ENCODE measurements at places on chromosomes 11 and 22.
A peak's percentile ranks its signal among the peaks of the same experiment; 100 is the strongest.

DNA sequence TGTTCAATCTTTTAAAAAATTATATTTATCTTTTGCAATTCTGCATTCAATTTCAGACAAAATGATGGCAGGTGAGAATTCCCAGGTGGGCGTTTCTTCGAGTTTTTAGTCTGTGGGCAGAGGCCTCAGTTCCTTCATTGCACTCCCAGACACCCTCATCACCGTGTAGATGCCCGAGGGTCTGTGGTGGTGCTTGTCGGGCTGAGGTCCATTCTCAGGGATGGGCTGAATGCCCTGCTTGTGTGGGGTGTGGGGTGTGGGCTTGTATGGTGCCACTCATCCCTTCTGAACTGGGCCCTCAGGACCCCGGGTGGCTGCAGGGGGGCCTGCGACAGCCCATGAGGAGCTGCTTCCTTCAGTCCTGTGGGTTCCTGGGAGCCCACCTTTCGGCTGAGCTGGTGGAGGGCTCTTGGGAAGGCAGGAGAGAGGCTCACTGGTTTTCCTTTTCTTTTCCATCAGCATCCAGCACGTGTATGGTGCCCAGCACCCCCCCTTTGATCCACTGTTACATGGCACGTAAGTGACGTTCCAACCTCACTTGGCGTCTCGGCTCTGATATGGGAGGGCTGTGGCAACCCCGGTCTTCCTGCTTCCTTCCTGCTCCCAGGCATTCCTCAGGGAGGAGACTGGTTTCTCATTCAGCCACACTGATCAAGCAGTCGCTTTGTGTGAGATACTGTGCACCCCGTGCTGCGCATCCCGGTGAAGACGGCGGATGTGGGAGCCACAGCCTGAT, 29.8 kb downstream of the TBC1D22A start:
- no peak for DNase-seq

DNA sequence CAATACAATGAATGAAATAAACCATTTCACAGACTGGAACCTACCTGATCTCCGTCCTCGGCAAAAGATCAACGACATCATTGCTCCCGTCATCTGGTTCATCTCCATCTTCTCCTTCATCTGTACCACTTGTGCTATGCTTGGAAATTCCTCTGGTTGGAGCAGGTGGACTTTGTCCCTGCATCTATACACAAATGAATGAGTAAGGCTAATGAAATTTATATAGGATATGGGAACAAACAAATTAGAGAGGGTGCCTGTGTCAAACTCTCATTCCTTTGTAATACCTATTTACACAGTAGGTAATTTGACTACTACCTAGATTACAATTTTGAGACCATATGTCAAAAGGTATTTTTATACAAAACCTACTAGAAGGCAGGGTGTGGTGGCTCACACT, 59.4 kb downstream of the F2 start:
- DNase-seq, result no peak

GRCh38 chr11:120184371-120184945, 26.4 kb upstream of the OAF start:
- peak; percentile 66 for DNase-seq

- no peak for DNase-seq
Measured at GRCh38 chr11:113411536-113411935, 24.0 kb downstream of the ANKK1 start.

GRCh38 chr22:44661659-44662569, 40.1 kb upstream of the PRR5 start:
- no peak for DNase-seq

GRCh38 chr11:12069066-12069676, 41.2 kb upstream of the MICAL2 start:
- no peak for DNase-seq

GRCh38 chr11:95920460-95921105, 3.3 kb downstream of the MTMR2 start:
- no peak for DNase-seq
